Cortex of kidney (tissue), 1 donor: ENCODE measurements at places on chromosomes 7 and 10.

DNA sequence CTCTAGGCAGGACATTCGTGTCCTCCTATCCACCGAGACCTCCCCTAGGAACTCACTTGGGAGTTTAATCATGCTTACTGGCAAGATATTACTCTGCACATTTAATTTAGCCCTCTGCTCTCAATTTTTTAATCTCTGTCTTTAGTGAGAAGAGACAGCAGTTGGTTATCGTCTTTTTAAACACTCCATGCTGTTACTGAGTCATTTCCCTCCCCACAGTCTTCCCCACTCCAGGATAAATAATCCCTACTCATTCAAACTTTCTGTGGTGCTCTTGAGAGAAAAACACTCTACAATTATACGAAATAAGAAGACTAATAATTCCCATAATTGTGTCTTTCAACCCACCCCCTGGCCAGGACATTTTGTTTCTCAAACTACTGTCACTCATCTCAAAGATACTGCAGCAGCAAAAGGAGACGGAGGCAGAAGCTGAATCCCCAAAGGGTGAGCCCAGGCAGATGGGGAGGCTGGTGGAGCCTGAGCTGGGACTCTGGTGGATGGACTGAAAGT is 84.2 kb downstream of the ANK3 start:
- DNase-seq, result no peak

DNA sequence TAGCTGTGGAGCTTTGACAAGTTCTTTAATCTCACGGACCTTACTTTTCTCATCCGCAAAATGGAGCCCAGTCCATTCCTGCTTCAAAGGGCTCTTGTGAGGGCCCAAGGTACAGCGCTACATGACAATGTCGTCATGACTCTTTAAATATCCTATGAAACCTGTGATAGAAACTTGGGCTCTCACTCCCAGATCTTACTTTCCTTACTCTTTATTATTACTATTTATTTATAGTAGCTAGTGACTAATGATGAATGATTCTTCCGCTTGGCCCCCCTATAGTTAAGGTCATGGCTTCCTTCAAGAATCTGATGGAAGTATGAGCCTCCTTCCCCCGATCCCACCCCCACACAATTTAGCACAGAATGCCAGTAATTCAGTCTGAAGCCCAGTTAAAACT is 41.9 kb downstream of the RBM20 start:
- no peak for DNase-seq

GRCh38 chr7:881441-882234 is 5.3 kb downstream of the GET4 start:
- DNase-seq, result no peak

- no peak for DNase-seq
These were observed 318.5 kb upstream of the SEMA3A start for GRCh38 chr7:84513061-84513460.

DNA sequence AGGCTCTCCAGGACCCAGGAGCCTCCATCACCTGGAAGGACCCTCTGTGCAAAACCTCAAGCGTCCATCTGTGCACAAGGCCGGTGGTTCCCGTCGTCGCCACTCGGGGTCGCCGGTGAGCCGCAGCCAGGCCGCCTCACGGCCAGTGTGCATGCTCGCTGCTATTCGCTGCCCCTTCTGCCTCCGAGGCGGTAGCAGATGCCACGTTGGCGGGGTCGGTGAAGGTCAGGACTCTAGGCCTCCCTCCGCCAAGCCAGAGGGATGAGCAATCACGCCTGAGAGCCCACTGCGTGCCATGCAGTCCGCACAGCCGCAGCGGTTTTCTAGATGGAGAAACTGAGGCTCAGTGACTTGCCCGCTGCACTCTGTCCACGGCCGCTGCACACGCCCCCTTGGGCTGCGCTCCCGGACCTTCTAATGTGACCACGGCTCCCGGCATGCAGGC is 5.7 kb downstream of the UPK3B start:
- DNase-seq, result no peak

DNA sequence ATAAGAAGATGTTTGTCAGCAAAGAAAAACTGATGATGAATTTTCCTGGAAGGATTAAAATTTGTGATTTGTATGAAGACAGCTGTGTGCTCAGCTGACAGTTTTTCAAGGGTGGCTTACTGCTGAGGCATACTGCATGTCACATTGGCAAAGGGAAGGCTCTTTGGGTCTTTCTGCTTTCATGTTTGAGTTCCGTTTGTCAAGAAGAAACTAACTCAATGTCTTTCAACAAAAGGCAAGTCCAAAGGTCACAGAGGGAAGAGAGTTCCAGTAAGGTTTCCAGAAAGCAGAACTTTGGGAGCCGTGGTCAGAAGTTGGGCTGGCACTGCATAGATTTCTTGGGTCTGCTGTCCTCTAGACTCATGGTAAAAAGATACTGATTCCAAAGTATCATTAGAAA is 16.9 kb downstream of the DYDC2 start:
- DNase-seq, result no peak

GRCh38 chr10:65565246-65565645 is 1360.6 kb upstream of the LRRTM3 start:
- DNase-seq, result no peak

- DNase-seq, result no peak
These were observed 5.0 kb downstream of the EIF3B start for GRCh38 chr7:2359610-2360009.

DNA sequence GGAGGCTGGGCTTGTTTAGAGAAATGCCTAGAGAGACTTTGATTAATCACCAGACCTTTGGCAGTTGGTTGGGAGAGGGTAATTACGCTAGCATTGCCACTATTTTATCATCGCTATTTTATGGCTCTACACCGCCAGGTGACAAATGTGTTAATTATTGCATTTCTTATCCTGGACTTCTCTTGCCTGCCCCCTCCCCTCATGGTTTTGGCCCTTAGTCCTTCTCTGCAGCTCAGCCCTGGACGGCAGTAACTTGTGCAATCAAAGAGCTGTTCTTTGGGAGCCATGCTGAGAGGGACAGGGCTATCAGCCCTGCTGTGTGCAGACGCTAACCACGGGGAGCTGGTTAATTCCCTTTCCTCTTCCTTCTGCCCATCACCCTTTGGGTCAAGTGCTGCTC is 585.0 kb downstream of the AUTS2 start:
- DNase-seq, result no peak

GRCh38 chr7:80008039-80008438 is 126.6 kb upstream of the GNAI1 start:
- DNase-seq, result no peak

GRCh38 chr7:41981046-41982040 is 255.7 kb downstream of the GLI3 start:
- no peak for DNase-seq

DNA sequence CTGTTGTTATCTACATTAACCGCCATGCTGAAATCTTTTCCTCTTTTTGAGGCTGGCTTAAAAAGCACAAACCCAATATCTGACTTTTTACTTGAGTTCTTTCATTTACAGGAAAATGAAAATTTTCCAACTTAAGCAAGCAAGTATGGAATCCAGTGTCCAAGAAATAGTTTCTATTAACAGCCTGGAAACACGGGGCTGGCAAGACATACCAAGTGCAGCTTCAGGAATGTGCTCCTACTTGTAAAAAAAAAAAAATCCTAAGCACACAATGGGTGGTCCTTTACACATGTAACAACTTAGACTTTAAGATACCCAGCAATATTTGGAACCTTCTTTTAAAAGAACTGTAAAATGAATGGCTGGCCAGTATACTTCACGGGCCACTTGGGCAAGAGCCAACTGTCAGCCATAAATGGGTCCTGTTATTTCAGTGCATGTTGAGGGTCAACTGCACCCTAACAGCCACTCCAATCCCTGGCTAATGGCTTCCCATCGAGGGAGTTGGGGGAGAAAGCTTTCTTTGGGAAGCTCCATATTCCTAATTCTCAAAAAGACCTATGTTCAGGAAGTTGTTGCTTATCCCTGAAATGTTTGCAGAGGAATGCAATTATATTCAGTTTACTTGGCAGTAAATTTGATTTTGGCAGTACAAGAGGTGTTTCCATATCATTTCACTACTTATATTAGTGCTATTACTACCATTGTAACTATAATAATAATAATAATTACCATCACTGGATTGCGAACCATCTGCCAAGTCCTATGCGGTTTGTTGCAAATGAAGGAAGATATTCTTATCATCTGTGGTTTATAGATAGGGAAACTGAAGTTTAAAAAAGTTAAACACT is 236.4 kb upstream of the TMEM72 start:
- DNase-seq, result no peak

- no peak for DNase-seq
These were observed 130.8 kb downstream of the CUL2 start for GRCh38 chr10:34959321-34959720.

DNA sequence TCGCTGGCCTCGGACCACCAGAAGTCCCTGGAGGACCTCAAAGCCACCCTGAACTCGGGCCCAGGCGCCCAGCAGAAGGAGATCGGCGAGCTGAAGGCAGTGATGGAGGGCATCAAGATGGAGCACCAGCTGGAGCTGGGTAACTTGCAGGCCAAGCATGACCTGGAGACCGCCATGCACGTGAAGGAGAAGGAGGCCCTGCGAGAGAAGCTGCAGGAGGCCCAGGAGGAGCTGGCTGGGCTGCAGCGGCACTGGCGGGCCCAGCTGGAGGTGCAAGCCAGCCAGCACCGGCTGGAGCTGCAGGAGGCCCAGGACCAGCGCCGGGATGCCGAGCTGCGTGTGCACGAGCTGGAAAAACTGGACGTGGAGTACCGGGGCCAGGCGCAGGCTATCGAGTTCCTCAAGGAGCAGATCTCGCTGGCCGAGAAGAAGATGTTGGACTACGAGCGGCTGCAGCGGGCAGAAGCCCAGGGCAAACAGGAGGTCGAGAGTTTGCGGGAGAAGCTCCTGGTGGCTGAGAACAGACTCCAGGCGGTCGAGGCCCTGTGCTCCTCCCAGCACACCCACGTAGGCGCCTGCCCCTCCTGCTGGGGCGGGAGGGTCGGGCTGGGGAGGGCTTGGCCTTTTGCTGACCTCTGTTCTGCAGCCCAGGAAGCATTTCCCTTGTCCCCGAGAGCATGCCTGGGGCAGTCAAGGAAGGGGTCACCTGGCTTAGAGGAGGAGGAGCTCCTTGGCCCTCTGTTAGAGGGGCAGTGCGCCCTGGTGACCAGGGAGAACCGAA is 77.3 kb upstream of the GTF2IRD1 start:
- DNase-seq, result no peak

GRCh38 chr10:61958805-61959204 is 57.3 kb downstream of the ARID5B start:
- DNase-seq, result no peak

GRCh38 chr10:44963772-44964633 is 4.4 kb downstream of the RASSF4 start:
- DNase-seq, result no peak

GRCh38 chr10:8908013-8908412 is 853.5 kb downstream of the GATA3 start:
- no peak for DNase-seq

GRCh38 chr7:135650831-135651573 is 11.3 kb upstream of the STMP1 start:
- no peak for DNase-seq

- DNase-seq, result no peak
These were observed 455.1 kb downstream of the AUTS2 start for GRCh38 chr7:70053421-70053820.

DNA sequence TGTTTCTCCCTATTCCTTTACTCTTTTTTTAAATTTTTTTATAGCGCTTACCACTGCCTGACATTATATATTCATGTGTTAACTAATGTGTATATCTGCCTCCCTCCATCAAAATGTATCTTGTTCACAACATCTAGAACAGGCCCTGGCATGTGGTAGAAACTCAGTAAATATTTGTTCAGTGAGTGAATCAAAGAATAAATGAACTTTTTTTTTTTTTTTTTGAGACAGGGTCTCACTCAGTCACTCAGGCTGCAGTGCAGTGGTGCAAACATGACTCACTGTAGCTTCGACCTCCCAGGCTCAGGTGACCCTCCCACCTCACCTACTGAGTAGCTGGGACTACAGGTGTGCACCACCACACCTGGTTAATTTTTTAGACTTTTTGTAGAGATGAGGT is 7.5 kb upstream of the CALD1 start:
- no peak for DNase-seq

DNA sequence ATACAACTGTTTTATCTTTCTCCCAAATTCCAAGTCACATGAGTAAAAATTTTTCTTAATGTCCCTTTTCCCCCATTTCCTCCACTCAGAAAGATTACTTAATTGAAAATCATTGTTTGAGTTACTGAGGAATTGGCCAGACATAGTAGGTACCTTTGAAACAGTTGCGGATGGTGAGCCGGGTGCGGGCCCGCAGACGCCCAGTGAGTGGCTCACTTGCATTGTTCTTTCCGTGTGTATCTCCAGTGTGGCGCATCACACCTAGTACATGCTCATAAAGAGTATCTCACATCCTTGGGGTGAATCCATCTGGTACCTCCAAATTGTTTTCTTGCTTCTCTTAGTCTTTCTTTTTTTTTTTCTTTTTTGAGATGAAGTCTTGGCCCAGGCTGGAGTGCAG is 14.3 kb downstream of the TRRAP start:
- DNase-seq, result no peak

DNA sequence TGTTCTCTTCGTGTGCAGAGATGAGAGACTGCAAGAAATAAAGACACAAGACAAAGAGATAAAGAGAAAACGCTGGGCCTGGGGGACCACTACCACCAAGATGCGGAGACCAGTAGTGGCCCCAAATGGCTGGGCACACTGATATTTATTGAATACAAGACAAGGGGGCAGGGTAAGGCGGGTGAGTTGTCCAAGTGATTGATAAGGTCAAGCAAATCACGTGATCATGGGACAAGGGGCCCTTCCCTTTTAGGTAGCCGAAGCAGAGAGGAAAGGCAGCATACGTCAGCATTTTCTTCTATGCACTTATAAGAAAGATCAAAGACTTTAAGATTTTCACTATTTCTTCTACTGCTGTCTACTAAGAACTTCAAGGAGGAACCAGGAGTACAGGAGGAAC is 762.1 kb downstream of the TNS3 start:
- DNase-seq, result no peak

DNA sequence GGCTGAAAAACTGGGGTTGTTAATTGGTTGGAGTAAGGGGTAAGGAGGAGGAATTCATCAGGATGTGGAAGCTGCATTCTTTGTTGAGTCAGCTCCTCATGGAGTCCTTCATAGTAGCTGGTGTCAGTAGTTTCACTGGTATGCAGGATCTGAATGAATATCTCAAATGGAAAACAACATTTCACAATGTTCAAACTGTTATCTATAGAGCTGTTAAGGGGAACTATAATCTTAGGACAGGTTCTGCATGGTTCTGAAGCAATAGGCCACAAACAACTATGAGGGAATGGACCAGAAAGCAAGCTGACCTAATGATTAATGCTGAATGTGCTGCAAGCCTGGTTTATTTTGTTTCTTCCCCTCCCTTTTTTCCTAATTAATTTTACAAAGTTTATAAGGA is 225.8 kb downstream of the IPMK start:
- DNase-seq, result no peak

GRCh38 chr7:124489082-124489819 is 276.3 kb downstream of the GPR37 start:
- no peak for DNase-seq

GRCh38 chr7:30351724-30352123 is 67.3 kb downstream of the ZNRF2 start:
- no peak for DNase-seq
